ENCODE measurements at places on chromosomes 12 and 14. TPM values are rescaled to one million over a fixed set of nuclear protein-coding genes. Genes with fewer than 3 reads are reported as not detected.

DNA sequence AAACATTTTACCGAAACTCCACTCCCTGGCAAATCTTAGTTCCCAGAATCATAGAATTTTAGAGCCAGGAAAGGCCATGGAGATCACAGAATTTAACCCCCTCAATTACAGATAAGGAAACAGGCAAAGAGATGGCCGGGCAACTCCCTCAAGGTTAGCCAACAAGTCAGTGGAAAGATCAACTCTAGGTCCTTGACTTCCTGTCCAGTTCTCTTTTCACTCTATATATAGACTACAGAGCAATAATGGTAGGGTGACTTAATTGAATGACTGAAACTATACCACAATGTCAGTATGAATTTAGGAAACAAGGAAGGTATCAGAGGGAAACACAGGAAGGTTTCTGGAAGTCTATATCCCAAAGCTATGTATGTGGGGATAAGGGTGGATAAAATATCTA, 11.6 kb downstream of the OXA1L start:
- no peak overlapping the region for H3K27ac ChIP-seq
- H3K36me3 ChIP-seq = no peaks in the 10 kb centered on the region
- H3K4me3 ChIP-seq = no peak overlapping the region
- H3K4me1 ChIP-seq = no peaks in the 10 kb centered on the region
- H3K27me3 ChIP-seq = no peaks in the 10 kb centered on the region

DNA sequence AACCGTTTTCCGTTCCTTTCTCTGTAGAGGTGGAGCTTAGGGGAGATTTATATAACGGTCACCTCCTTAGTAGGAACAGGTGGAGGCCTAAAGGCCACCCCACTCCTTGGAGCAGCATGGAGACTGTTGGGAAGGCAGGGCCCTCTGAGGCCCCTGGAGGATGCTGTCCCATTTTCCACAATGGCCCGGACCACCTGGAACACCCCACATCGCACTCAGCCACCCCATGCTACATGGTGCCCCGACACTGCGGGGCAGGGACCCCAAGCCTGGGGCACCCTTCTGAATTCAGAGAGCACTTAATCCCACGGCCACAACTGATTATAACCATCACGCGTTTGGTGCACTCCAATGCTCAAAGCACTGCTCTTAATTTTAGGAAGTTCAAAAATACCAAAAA, 41.4 kb downstream of the C14orf132 start:
- peak; percentile 27 for DNase-seq
- no peak overlapping the region for H3K27ac ChIP-seq
- H3K27me3 ChIP-seq = no peaks in the 10 kb centered on the region

DNA sequence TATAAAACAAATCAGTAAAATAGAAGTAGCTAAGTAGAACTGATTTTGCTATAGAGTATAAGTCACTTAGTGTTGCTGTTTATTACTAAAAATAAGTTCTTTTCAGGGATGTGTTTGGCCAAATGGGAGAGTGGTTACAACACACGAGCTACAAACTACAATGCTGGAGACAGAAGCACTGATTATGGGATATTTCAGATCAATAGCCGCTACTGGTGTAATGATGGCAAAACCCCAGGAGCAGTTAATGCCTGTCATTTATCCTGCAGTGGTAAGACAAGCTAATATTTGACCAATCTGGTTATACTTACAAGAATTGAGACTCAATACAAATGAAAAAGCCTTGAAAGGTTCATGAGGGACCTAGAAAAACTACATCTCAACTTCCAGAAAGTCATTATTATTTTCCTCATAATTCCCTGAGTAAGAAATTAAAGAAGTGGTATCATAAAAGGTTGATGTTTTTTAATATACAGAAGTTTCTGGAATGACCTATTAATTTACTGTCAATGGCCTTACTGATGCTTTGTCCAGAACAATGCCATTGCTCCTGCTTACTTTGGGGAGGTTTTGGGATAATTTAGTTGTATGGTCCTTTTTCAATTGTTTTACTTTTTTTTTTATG, 1.9 kb downstream of the LYZ start:
- no peaks in the 10 kb centered on the region for H3K36me3 ChIP-seq
- H3K27ac ChIP-seq = no peak overlapping the region
- no peak for DNase-seq

DNA sequence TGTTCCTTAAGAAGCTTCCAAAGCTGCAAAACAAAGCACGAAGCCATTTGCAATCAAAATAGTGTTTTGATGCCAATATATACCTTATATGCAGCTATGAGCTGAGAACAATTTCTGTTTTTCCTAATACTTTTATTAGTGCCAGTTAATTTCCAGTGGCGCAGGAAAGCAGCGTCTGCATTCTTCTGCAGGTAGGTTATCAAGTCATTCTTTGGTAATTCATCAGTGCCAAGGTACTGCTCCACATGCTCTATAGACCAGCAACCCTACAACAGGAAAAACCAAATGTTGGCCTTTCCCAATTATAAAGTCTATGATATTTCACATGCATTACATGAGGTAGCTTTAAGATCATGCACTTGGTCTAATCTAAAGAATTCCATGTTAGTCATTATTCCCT, 87.6 kb upstream of the STRN3 start:
- H3K36me3 ChIP-seq = no peaks in the 10 kb centered on the region
- no peak overlapping the region for H3K27ac ChIP-seq
- no peaks in the 10 kb centered on the region for H3K4me1 ChIP-seq
- H3K4me3 ChIP-seq = no peak overlapping the region

The DDIT3 gene
- total RNA-seq = 58.4 TPM

DNA sequence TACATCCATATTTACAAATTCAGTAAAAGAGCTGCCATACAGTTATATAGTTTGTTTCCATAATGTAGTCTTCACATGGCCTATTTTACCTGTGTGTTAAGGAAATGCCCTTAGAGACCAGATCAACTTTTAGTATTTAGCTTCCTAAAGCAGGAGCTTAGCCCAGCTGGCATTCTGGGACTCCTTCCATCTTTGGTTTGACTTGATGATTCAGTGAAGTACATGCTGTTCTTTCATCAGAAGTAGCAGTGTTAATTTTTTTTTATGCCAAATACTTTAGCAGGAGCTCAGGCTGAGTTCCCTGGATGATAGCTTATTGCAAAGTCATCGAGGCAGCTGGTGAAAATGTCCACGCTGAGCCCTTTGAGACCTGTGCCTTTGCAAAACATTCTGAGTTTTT, 101.0 kb downstream of the FOXG1 start:
- no peak overlapping the region for H3K27ac ChIP-seq
- H3K36me3 ChIP-seq = no peaks in the 10 kb centered on the region
- no peaks in the 10 kb centered on the region for H3K27me3 ChIP-seq
- H3K4me1 ChIP-seq = no peaks in the 10 kb centered on the region

The LHX5 gene
- total RNA-seq = not detected
